ENCODE measurements at places on chromosomes 12 and 14.

DNA sequence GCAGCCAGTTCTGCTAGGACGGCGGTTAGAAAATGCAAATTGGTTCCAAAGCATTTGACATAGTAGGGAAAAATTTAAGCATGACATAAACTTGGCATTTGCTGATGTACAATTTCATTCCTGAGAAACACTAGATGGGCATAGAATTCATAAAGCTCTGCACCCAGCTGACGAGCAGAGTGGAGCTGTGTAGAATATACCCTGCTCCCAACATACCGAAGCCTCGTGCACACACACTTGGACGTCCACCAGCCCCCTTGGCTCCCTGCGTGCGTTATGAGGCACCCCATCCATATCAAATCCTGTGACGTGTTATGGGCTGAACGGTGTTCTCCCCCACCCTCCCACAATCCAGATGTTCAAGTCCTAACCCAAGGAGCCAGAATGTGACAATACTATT is 65.4 kb downstream of the CLMN start:
- no peak for DNase-seq

DNA sequence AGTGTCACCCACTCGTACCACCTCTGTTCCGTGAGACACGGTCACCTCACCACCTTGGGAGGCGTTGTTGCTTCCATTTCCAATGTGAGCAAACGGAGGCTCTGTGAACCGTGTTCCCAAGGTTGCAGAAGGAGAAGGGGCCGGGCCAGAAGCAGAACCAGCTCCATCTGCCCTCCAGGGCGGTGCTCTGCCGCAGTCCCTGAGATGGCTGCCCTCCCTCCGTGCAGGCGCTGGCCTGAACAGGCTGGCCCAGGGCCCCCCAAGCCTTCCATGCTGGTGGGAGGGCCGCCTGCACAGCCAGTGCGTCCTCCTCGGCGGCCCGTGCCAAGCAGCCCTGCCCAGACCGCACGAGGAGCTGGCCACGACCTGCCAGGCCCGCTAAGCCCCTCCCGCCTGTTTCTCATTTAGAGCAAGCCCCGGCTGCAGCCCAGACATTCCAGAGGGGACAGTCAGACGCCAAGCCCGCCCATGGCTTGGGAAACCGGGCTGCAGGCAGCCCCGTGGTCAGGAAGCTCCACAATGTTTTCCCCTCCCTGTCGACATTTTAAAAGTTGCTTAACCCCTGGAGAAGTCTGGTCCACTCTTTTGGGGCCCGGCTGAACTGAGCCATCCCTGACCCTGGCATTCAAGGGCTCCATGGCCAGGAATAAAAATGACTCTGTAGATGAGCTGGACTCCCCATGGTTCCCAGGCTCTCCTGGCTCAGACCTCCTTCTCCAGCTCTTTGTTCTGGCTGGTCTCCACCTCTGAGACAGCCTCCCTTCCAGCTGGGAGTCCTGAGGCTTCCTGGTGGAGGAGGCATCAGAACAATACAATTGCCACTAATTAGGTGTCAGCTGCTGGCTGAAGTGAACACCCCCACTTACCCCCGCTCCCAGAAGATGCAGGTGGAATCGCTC is 236.0 kb downstream of the BCL11B start:
- DNase-seq, result no peak

DNA sequence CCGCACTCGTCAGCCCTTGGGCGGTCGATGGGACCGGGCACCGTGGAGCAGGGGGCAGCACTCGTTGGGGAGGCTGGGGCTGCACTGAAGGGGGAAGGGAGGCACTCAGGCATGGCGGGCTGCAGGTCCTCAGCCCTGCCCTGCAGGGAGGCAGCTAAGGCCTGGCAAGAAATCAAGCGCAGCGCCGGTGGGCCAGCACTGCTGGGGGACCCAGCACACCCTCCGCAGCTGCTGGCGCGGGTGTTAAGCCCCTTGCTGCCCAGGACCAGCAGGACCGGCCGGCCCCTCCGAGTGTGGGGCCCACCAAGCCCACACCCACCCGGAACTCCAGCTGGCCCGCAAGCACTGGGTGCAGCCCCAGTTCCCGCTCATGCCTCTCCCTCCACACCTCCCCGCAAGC is 35.7 kb upstream of the YAF2 start:
- DNase-seq, result no peak

DNA sequence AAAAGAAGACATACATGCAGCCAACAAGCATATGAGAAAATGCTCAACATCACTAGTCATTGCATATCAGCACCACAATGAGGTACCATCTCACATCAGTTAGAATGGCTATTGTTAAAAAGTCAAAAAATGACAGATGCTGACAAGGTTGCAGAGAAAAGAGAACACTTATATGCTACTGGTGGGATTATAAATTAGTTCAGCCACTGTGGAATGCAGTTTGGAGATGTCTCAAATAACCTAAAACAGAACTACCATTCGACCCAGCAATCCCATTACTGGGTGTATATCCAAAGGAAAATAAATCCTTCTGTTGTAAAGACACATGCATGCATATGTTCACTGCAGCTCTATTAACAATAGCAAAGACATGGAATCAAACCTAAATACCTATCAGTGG is 238.4 kb downstream of the KCNC2 start:
- no peak for DNase-seq
